H54 (cell line): ENCODE measurements at places on chromosomes 1 and 21.

DNA sequence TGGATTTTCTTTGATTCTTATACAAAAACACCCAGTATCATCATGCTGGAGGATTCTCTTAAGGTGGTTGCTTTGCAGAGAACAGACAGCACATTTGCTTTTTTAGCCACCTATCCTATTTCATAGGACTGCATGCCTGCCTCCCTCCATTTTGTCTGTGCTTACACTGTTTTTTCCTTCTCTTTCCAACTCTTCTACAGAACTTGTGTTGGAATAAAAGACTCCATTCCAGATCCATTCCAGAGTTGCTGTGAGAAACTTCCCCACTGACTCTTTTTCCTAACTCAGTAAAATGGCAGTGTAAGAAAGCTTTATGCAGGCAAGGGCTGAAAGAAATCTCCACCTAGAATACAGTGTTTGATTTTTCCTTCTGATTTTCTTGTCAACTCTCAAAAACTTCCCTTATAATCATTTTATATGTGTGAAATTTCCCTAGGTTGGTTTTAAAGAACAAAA, 5.2 kb upstream of the ARID1A start:
- DNase-seq, result no peak

- no peak for DNase-seq
Measured at GRCh38 chr1:208615371-208615770, 371.2 kb upstream of the PLXNA2 start.

DNA sequence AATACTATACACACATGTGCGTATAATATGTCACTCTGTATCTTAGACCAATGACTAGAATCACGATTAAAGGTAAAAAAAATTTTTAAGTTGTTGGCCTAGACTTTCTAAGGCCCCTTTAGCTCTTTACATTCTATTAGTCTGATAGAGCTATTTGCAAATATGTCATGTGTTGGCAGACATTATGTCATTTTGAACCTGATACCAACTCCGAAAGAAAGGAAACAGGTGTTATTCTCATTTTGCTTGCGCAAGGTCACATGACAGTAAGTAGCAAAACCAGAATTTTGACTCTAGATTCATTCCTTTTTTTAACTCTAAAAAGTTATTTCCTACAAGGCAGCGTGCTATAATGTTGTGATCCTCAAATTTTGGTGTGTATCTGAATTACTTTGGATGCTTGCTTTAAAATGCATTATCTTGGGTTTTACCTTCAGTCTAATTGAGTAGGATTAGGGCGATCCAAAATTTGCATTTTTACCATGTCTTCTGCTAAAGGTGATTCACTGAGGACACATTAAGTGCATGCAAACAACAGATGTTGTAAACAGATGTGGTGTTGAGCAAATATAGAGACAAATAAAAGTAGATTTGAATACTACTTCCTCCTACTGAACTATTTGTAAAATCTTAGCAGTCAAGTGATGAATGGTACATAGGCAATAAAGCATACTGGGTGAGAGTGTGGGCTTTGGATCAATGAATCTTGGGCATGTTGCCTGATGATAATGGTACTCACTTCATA, 63.5 kb upstream of the KIAA1614 start:
- no peak for DNase-seq

GRCh38 chr1:76697361-76697760, 169.9 kb upstream of the ST6GALNAC5 start:
- DNase-seq, result no peak

DNA sequence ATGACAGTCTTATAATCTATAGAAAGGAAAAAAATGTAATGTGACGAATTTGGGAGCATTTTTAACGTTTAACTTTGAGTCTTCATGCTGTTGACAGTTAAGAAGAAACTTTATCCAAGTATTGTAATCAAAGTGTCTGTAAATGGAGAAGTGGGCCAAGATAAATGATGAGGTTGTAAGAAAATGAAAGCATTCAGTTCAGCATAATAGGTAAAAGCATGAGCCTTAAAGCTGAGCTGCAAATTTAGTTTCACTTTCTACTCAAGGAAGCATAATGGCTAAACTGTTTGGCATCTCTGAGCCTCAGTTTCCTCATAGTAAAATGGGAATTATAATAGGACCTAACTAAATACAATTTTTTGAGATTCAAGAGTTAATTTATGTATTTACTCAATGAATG, 1554.8 kb downstream of the KCNT2 start:
- DNase-seq, result no peak

DNA sequence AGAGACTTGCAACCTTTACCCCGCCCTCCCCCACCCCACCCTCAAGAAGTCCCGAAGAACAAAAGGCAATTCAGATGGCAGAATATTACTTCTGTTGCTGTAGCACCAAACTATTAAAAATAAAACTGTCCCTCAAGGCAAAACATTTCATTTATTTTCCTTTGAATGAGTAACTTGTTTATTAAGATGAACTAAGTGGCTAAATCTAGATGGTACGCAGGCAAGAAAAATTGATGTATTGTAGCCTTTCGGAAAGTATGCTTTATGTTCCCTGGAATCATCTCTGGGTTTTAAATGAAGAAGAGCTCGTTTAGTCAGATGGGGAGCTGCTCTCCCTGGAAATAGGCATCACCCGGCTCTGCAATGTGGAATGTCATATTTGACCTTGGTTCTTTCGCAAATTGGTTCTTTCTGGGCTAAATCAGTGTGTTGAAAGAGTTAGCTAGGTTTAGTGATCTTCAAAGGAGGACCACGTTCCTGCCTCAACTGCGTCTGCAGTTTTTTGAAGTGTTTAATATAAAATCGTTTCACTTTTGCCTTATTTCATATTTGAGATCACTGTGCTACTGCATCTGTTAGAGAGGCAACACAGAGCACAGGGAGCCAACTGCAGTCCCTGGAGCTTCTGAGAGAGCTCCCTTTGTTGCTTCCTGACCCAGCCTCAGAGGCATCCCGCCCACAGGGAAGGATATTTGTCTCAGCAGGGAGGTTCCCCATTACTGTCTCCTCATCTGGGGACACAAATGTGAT, 61.8 kb downstream of the KIF26B start:
- DNase-seq, result no peak

GRCh38 chr1:207748737-207749528, 2.9 kb upstream of the CD46 start:
- DNase-seq, result no peak

- DNase-seq, result no peak
Measured at GRCh38 chr1:33087677-33088076, 6.7 kb downstream of the AZIN2 start.
